ENCODE measurements at places on chromosomes 6 and 20.

DNA sequence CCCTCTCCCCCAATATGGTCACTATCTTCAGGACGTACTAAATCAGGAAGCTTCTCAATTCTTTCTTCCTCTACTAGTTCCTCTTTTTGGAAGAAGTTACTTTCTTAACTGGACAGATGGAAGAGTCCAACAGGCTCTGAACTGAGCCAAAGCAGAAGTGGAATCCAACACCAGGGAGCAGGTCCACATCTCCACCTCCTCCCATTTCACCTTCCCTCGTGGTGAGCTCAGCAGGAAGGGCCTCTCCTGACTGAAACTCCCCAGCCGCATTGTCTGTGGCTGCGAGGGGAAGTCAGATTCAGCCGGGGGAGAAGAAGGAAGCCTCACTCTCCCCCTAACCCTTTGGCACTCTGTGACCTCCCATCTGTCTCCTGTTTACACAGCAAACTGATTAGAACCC is 63.8 kb upstream of the UST start:
- DNase-seq: no peak

DNA sequence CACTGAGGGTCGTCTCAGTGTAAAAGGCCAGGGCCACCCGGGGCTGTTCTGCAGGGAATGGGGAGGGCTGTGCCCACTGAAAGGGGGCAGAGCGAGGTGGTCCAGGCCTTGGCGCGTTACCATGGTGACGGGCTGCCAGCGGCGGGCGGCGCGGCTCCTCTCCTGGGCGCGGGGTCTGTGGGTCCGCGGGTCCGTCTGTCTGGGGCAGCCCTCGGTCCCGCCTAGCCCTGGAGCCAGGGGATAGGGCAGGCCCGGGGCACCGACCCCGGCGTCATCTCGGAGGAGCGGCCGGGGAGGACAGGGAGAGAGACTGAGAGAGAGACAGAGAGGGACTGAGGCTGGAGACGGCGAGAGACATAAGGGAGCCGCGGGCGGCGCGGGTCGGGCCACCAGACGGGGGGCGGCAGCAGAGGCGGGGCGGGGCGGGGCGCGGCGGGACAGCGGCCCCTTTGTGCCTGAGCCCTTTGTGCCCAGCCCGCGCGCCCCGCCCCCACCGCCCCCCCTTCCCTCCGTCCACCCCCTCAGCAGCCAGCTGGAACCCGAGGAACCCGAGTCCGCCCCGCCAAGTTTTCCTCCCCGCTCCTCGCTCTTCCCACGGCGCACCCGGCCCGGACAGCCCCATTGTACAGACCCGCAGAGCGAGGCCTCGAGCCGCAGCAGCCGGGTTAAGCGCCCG is at the start of gene KIAA1755:
KIAA1755 (minus strand) TSS at position 358 of the 676 bp plus-strand sequence; CDS start at position 123, 235 bp downstream.
- DNase-seq: no peak

DNA sequence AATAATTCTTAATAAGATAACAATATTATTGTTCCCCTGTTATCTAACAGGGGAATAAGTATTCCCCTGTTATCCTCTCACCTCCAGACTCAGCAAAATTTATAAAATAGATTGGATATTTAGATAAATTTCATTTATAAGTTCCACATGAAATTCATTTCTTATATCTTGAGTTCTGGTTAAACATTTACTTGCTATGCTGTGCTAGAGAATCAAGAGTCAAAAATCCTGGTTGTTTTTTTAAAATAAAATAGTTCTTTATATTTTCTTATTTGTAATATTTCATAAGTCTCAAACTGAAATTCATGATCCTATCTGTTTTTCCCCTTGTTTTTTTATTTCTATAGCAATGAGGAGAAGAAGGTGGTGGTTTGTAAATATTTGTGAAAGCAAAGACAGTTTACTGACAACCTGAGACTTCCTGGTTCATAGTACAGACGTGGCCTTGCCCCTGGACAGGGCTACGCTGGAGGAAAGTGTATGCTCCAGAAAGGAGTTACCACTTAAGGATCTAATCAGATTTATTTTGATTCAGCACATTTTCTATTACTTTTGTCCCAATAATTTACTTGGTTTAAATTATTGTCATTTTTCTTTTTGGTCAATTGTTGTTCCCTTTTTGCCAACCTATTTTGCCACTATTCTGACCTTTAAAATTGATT is 37.8 kb upstream of the MARCKS start:
- no peak for DNase-seq

DNA sequence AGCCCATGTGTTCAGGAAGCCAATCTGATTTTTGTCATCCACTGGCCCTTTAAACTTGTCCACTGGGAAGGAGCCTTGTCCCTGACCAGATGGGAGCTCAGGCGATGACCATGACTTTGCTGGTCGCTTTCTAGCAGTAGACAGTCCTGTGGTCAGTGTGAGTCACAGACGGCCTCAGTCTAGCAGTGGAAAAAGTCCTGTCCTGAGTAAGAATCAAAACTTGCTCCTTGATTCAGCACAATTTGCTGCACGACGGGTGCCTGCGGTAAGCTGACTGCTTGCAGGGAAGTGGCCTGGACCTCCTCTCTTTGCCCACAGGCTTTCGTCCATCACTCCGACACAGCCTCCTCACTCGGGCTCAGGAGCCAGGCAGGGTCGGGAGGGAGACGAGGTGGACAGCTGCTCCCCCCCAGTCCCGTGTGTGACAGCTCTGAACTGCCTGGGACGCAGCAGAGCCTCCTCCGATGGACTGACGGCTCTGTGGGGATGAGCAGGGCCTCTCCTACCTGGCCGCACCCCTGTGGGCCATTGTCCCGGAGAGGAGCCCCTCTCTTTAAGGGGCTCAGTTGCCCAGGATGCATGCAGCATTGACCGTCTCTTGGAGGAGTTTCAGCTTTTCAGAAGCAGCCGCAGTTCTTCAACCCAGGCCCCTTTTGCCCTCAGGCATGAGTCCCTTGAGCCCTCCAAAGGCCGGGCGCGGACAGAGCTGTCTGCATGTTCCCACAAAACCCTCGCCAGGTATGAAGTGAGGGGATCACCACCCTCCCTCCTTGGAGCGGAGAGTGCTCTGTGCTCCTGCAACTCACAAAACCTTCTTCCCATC is 209.2 kb downstream of the ANKRD60 start:
- DNase-seq: no peak

DNA sequence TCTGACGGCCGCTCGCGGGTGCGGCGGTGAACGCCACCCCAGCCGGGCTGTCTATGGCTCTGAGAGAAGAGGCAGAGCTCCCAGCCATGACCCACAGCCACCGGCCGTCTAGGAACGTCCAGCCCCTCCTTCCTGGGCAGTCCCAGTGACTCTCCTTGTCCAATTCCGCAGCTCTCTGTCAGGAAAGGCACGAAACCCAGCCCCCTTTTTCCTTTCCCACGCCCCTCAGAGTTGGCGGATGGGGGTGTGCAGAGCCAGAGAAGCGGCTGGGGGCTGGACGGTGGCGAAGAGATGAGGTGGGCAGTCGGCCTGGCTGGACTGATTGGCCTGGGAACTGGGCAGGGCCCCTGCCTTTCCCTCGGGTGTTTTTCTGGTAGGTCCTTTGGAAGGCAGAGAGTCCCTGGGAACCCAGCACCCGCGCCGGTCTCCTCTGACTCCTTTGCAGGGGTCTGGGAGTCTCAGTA is 1.5 kb downstream of the EBF4 start:
- DNase-seq: no peak

DNA sequence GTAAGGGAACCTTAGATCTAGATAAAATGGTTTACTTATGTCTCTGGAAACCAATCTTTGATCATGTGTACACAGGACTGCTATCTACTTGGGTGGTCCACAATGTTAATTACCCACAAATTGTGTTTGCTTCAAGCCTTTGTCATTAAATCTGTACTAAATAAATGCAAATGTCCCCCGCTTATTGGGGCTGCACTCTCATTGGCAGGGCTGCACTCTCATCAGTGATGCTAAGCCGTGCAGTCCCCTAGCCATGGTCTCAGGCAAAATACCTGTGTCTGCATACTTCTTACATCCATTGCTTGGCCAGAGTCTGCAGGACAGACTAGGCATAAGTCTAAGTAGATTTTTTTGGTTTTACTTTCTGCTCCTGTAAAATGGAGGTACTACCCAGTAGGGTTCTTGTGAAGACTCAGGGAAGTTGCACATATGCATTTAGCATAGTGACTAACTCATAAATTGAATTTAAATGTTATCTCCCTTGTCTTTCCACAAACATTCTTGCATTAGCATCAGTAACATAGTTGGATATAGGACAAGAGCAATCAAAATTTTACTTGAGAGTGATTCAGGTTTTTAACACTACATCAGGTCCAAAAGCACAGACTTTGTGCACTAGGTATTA is 117.4 kb downstream of the ASCC3 start:
- DNase-seq: no peak

GRCh38 chr6:24139080-24139479 is 13.1 kb downstream of the NRSN1 start:
- no peak for DNase-seq

GRCh38 chr20:53559816-53560215 is 33.8 kb downstream of the ZNF217 start:
- DNase-seq: no peak

GRCh38 chr20:64042054-64042781 is 6.2 kb downstream of the C20orf204 start:
- no peak for DNase-seq
